NCI-H1105 treated with DMSO at 0.1 percent for 48 hours (cell line): ENCODE measurements at places on chromosomes 5 and 9.
A peak's percentile ranks its signal among the peaks of the same experiment; 100 is the strongest.

GRCh38 chr9:11318946-11319345, 706.1 kb upstream of the PTPRD start:
- DNase-seq = peak; percentile 61

GRCh38 chr9:123778232-123778902, 151.6 kb downstream of the DENND1A start:
- no peak for DNase-seq

GRCh38 chr5:60527072-60527471, 172.9 kb downstream of the DEPDC1B start:
- no peak for DNase-seq

- no peak for DNase-seq
Measured at GRCh38 chr5:91706785-91707520, 323.8 kb upstream of the ARRDC3 start.

DNA sequence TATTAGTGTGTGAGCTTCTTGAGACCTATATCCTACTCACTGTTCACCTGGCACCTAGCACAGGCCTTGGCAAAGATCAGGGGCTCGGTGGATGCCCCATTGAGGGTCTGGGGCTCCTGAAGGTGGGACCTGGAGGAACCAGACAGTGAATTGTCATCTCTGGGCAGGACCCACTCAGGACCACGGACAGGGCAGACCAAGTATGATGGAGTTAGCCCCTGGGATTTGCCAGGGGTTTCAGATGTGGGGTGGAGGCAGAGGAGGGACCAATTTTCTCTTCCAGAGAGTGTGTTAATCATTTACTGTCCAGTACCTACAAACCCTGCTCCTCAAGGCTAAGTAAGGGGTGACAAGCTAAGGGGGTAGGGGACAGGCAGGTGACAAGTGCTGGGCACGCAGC, 29.3 kb upstream of the TBC1D2 start:
- DNase-seq = no peak

GRCh38 chr5:136682986-136683385, 317.6 kb upstream of the TRPC7 start:
- no peak for DNase-seq

- no peak for DNase-seq
Measured at GRCh38 chr5:163445345-163445744, 8.0 kb downstream of the CCNG1 start.

DNA sequence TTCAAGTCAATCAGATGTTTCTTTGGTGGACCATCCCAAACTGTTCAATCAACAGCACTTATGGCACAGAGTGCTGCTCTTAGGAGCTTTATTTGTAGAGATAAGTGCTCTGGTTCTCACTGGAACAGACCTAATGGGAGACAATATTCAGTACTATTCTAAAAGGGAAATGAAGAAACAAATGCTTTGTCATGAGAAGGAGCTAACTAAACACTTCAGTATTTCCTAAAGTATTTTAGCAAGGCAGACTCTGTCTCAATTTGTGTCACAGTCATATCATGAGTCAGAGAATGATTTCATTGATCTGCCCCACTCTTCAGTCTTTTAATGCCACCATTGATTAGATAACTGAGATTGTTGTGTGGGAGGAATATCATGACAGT, 175.3 kb downstream of the SLF1 start:
- no peak for DNase-seq

DNA sequence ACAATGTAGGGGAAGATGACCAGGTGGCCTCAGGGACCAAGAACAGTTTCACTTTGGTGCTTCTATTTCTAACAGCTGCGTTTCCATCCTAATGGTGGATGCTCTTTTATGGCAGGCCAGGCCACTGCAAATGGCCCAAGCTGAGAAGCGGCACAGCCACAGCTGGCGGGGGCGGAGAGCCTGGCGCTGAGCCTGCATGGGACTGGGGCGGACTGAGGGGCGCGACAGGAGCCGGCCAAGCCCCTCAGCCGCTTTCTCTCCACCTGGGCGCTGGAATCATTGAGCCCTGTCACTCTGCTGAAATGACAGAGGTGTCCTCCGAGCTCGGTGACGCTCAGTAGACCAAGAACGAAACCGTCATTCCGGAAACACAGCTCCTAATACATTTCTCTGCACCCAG, 317.3 kb upstream of the PDE4D start:
- no peak for DNase-seq

GRCh38 chr5:9269014-9269413, 276.9 kb downstream of the SEMA5A start:
- DNase-seq = no peak
